ENCODE measurements at places on chromosomes 3 and 15.

- DNase-seq: no peak
These were observed 41.6 kb downstream of the ZBTB38 start for GRCh38 chr3:141409940-141410241.

DNA sequence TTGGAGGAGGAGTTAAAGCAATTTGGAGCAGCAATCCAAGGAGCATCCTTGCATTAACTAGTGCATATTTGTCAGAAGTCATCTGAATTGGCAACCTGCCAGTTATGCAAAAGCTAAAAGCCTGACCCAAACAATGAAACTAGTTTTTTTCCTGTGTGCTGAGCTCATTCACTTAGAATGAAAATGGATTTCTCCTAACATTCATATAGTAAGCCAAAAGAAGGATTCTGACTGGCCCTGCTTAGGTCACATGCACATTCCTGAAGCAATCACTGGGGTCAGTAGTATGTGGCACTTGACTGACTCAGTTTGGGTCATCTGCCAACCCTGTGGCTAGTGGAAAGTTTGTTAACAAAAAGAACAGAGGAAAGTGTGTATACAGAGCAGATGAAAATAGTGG lies 30.5 kb downstream of the OXSM start:
- peak; percentile 82 for DNase-seq

DNA sequence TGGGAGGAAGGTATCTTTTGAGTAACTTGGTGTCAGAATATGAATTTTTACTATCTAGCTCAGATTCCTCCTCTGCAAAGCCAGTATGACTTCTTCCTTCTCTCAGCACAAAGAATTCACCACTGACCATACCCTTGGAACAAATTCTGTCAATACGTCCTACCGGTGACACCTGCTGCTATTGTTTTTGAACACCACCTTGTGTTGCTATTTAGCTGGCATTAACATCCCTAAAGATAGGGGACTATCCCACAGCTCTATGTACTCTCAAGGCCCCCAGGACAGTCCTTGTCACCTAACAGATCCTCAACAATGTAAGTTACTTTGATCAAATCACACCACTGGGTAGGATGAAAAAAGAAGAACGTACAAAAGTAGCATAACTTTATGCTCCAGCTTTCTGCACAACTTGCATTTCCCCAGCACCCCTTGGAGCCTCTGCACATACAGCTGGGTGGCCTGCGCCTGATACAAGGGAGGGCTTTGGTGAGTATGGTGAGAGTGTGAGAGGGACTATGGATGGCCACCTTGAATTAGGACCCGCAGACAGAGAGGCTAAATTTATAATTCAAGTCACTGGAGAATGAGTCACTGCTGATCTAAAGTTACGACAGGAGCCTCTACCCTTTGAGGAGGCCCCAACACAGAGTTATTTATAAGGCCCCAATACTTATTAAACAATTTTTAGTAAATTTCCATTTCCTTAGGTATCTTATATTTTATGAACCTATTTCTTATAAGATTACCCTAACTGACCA lies 2.3 kb upstream of the COLQ start:
- no peak for DNase-seq

- DNase-seq: no peak
These were observed 621.5 kb upstream of the SEMA6D start for GRCh38 chr15:47095833-47096232.

DNA sequence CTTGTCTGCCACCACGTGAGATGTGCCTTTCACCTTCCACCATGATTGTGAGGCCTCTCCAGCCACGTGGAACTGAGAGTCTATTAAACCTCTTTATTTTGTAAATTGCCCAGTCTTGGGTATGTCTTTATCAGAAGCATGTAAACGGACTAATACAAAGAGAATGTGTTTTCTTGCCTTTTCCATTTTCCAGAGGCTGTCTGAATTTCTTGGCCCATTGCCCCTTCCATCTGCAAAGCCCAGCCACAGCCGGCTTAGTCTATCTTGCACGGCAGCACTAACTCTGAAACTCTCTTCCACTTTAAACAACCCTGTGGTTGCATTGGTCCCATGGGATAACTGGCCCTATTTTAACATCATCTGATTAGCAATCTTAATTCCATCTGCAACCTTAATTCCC lies 215.3 kb downstream of the LRTM1 start:
- DNase-seq: no peak

DNA sequence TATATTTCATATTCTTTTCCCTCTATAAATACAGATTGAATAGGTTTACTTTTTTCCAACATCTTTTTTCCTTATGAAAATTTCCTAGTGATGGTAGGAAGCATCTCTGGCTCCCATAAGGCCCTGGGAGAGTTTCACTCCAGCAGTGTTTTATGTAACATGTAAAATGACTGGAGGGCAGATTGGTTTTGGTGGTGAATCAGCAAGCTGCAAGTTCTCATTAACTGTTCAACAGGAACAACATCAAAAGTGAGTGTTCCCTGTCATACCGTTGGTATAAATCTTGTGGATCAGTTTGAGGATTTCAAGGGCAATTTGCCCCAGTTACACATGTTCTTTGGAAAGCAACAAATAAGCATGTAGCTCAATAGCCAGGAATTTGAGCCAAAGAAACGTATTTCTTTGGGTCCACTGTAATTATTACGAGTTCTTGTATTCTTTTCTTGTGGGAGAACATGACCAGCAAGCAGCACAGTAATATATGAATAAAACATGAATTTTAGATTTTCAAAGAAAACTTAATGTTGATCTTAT lies 345.7 kb downstream of the SV2B start:
- DNase-seq: no peak

DNA sequence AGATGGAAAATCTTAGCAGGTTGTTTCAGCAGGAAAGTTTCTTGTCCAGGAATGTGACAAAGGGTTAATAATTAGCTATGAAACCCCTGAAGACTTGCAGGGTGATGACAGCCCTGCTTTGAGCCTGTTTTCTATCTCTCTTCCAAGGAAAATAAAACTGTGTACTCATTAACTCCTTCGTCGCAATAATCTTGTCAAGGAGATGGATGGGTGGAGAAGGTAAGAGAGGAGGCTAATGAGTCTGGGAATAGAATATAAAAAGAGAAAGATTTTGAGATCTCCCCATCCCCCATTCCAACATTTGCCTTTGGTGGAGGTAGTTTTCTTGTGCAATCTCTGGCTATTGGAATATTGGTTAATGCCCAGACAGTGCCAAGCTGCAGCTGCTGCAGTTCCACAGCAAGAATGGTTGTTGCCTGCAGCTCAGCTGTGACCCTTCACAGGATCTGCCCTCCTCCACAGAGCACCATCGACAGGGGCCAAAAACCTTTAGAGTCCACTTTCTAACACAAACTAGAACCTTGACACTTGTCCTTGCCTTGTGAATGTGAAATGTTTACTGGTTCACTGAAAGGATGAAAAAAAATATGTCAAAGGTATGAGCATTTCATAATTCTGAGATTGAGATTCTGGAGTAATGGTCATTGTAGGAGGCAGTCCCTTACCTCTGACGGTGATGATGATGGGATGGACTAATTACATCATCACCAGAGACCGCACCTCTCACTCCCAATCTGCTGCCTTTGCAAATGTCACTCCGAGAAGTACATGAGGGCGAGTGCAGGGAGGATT lies 4.2 kb upstream of the LRIG1 start:
- no peak for DNase-seq

All from AG20443 (cell line).